ENCODE measurements at places on chromosomes 12 and 14. TPM values are rescaled to one million over a fixed set of nuclear protein-coding genes. Genes with fewer than 3 reads are reported as not detected.

Gene SPRING1
- 13.4 TPM for total RNA-seq

Gene SYCP3
- total RNA-seq: not detected

Gene RNASE4
- 45.6 TPM for total RNA-seq

DNA sequence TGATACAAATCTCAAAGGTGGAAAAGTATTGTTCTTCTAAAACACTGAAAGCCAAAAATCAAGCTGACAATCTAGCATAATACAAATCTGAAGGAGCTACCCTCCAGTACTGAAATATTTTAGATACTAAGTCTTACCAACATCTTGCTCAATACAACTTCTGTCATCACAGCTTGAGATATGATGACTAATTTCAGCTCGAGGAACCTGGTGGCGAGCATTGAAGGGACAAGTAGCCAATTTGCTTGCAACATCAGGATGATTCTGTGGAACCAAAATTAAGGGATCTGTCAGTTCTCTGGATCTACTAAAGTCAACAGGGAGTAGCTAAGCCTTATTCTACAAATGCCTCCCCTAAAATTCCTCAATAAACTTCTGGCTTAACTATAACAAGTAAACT lies 10.4 kb downstream of the GTSF1 start:
- no peaks in the 10 kb centered on the region for H3K36me3 ChIP-seq
- no peak overlapping the region for H3K27ac ChIP-seq
- H3K4me1 ChIP-seq: peaks cover 3% of the 10 kb centered on the region
- no peak for DNase-seq
- no peak overlapping the region for H3K4me3 ChIP-seq

- H3K36me3 ChIP-seq: peaks cover 27% of the 10 kb centered on the region
- no peak for DNase-seq
- H3K4me3 ChIP-seq: no peak overlapping the region
- H3K4me1 ChIP-seq: peaks cover 37% of the 10 kb centered on the region
- H3K27ac ChIP-seq: peak overlapping the region; percentile 50
Measured at GRCh38 chr12:45407981-45408728, 192.3 kb downstream of the ANO6 start.

- no peaks in the 10 kb centered on the region for H3K4me1 ChIP-seq
- no peaks in the 10 kb centered on the region for H3K36me3 ChIP-seq
- DNase-seq: no peak
- H3K27me3 ChIP-seq: no peaks in the 10 kb centered on the region
Measured at GRCh38 chr12:68673788-68674187, 13.0 kb upstream of the NUP107 start.

DNA sequence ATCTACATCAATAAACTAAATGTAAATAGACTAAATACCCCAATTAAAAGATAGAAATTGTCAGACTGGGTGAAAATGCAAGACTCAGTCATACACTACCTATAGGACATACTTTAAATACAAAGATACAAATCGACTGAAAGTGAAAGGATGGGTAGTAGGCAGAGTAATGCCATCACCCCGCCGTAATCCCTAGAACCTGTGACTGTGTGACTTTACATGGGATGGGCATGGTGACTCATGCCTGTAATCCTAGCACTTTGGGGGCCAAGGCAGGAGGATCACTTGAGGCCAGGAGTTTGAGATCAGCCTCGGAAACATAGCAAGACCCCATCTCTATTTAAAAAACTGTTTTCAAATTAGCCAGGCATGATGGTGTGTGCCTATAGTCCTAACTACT lies 2.6 kb upstream of the EVL start:
- H3K36me3 ChIP-seq: no peaks in the 10 kb centered on the region
- DNase-seq: no peak
- no peak overlapping the region for H3K4me3 ChIP-seq
- no peaks in the 10 kb centered on the region for H3K4me1 ChIP-seq
- no peaks in the 10 kb centered on the region for H3K27me3 ChIP-seq
- H3K27ac ChIP-seq: no peak overlapping the region

DNA sequence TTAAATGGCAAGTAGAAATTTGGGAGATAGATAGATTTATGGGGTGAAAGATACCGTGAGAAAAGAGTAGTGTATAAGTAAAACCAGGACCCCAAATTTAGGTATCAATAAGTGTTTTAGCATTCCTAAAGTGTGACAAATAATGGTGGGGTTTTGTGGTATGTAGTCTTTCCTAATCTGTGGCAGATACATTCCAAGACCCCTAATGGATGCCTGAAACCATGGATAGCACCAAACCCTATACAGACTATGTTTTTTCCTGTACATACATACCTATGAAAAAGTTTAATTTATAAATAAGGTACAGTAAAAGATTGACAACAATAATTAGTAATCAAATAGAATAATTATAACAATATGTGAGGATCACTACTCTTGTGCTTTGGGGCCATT lies 14.4 kb upstream of the TCP11L2 start:
- H3K27ac ChIP-seq: no peak overlapping the region
- H3K27me3 ChIP-seq: no peaks in the 10 kb centered on the region
- no peak for DNase-seq

Data from thoracic aorta (tissue), 2 donors.